Osteocyte (in vitro differentiated cells): ENCODE measurements at places on chromosomes 1 and 21. TPM values are rescaled to one million over a fixed set of nuclear protein-coding genes. Genes with fewer than 3 reads are reported as not detected.

ATP1A4 gene
- not detected in 2 replicates for total RNA-seq

RXFP4 gene
- not detected in 2 replicates for total RNA-seq

BROX gene
- total RNA-seq = 41.4 and 45.1 TPM in 2 replicates

THEMIS2 gene
- 3.7 and 4.0 TPM in 2 replicates for total RNA-seq

GOLPH3L gene
- total RNA-seq = 26.6 and 27.4 TPM in 2 replicates

DNA sequence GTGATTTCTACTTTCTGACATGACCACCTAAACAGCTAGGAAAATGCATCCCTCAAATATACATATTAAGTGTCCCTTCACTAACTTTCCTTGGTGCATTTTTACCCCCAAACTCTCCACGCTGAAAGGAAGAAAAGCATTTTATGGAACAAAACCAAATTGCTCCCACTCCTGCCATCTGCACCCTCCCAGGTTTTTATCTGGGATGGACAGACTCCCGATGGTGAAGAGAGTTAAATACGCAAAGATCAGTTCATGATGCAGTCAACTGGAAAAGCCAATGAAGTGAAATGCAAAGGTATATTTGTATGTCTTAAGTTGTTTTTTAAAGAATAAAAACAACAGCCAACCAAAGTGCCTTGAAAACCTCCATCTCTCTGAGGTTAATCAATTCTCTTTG, 2.7 kb downstream of the DSTYK start:
- H3K4me3 ChIP-seq = no peak overlapping the region
- H3K4me1 ChIP-seq = peaks cover 19% of the 10 kb centered on the region
- H3K27ac ChIP-seq = no peak overlapping the region
- no peaks in the 10 kb centered on the region for H3K27me3 ChIP-seq

DNA sequence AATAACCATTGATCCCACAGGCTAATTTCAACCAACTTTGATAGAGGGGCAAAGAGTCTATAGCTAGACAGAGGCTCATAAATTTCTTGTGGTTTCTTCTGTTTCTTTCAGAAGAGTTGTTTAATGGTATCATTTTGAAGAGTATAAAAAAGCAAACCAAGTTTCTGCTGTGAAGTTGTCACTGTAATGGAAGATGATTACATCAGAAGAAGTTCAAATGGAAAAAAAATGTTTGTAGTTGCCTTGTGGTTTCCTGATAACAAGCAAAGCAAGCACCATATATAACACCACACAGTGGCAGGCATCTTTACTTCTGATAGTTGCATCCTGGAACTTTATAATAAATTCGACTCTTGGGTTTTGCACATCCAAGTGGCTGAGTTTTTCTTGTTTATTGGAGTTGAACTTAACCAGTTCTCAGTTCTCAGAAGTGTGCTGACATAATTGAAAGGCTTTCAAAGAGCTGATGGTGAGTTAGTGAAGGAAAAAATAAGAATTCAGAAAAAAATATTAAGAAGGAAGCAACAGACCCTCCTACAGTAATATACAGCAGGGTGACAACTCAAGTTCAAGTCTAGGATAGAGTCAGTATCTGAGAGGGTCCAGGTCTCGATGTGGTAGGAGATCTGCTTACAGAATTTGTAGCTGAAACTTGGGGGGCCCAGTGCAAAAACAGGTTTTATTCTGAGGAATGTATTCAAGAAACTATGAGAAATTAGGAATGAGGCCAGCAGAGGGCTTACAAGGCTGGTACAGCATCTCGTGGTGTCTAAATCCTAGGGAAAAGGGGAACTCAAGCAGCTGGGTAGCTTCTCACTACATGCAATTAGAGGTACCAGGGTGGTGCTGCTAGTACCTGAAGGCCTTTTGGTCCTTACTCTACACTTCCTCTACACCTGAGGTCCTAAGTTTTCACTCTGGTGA, 123.5 kb downstream of the CRB1 start:
- H3K36me3 ChIP-seq = no peaks in the 10 kb centered on the region
- DNase-seq = no peak
- H3K4me3 ChIP-seq = no peak overlapping the region
- peaks cover 24% of the 10 kb centered on the region for H3K27me3 ChIP-seq

DNA sequence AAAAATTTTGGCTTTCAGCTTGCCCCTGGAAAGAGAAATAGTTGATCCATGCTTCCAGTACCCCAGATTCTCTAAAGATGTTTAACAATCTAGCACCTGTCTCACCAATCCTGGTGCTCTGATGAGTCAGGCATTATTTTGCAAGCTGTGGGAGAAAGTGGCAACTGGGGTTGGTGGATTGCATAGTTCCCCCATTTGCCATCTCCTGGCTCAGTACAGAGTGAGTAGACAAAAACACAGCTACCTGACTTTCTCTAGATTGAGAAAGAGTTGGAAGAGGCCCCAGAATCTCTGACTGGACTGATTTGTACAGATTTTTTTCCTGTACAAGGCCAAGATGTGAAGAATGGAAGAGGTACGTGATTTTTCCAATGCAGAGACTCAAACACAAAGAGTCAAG, 75.1 kb upstream of the NEGR1 start:
- no peak overlapping the region for H3K27ac ChIP-seq
- no peaks in the 10 kb centered on the region for H3K36me3 ChIP-seq
- no peaks in the 10 kb centered on the region for H3K4me1 ChIP-seq
- no peak overlapping the region for H3K4me3 ChIP-seq

GRCh38 chr1:25247829-25248754, 838 bp upstream of the RSRP1 start:
- peaks cover 35% of the 10 kb centered on the region for H3K4me1 ChIP-seq
- peaks cover 30% of the 10 kb centered on the region for H3K36me3 ChIP-seq
- no peaks in the 10 kb centered on the region for H3K27me3 ChIP-seq
- H3K4me3 ChIP-seq = peak overlapping the region; percentile 91
- DNase-seq = no peak
- peak overlapping the region; percentile 98 for H3K27ac ChIP-seq

DNA sequence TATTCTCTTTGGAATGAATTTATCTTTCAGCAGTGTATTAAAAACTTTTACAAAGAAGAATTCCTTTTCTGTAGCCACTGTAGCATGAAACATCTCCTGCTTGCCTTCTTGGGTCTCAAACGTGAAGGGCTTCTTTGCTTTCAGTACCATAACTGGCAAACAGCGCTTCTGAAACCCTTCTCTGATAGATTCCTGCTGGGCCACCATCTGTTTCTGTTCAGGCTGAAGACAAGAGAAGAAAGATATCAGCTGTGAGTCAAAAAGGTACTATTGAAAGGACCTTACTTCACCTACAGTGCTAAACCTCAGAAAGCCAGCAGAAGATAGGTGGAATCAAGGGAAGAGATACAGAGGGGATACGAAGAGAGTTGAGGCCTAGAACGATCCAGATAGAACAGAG, 10.5 kb downstream of the AIM2 start:
- no peaks in the 10 kb centered on the region for H3K4me1 ChIP-seq
- H3K27ac ChIP-seq = no peak overlapping the region
- H3K4me3 ChIP-seq = no peak overlapping the region
- no peak for DNase-seq

GRCh38 chr1:51988254-51988653, 2.2 kb downstream of the RAB3B start:
- no peak for DNase-seq
- peaks cover 12% of the 10 kb centered on the region for H3K4me1 ChIP-seq
- H3K4me3 ChIP-seq = no peak overlapping the region
- H3K36me3 ChIP-seq = no peaks in the 10 kb centered on the region

DNA sequence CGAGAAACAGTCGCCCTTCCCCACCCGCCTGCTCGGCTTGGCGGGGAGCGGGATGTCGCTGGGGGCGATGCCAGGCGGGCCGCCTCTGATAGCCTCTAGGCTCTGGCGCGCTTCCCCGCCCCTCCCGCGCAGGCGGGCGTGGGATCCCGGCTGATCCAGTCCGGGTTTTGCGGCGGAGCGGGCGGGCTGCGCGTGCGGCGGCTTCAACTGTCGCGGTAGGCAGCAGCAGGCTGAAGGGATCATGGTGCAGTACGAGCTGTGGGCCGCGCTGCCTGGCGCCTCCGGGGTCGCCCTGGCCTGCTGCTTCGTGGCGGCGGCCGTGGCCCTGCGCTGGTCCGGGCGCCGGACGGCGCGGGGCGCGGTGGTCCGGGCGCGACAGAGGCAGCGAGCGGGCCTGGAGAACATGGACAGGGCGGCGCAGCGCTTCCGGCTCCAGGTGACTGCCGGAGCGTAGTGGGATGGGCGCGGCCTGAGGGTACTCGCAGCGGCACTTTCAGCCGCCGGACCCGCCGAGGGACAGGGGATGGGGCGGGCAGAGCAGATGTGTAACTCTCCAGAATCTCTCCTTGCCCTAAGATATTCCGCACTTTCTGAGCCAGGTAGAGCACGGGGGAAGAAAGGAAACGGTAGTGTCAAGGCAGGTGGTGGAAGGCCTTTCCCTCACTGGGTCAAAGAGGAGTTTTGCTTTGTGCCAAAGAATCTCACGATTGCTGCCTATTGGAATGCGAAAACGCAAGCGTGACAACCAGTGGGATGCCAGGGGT, at the start of gene FAAH:
Gene FAAH, plus strand, starts transcription at position 210 of the 764 bp plus-strand sequence. Its CDS starts 32 bp downstream, at position 242.
- peak within 1 kb of the TSS; percentile 77 for H3K4me3 ChIP-seq
- DNase-seq = peak; percentile 90
- peaks cover 8% of the 10 kb centered on the region for H3K4me1 ChIP-seq
- no peak within 1 kb of the TSS for H3K27ac ChIP-seq
- H3K27me3 ChIP-seq = peaks cover 42% of the 10 kb centered on the region

GRCh38 chr21:16028142-16028541, 298.4 kb downstream of the USP25 start:
- H3K27ac ChIP-seq = no peak overlapping the region
- DNase-seq = no peak
- no peaks in the 10 kb centered on the region for H3K27me3 ChIP-seq
- no peaks in the 10 kb centered on the region for H3K4me1 ChIP-seq
- H3K36me3 ChIP-seq = no peaks in the 10 kb centered on the region

GRCh38 chr1:174998569-174999215, 1.1 kb upstream of the CACYBP start:
- no peaks in the 10 kb centered on the region for H3K36me3 ChIP-seq
- H3K27me3 ChIP-seq = no peaks in the 10 kb centered on the region
- peaks cover 42% of the 10 kb centered on the region for H3K4me1 ChIP-seq
- no peak overlapping the region for H3K27ac ChIP-seq

GRCh38 chr1:204742676-204743251, 57.2 kb upstream of the LRRN2 start:
- H3K4me1 ChIP-seq = no peaks in the 10 kb centered on the region
- H3K36me3 ChIP-seq = no peaks in the 10 kb centered on the region
- no peak overlapping the region for H3K4me3 ChIP-seq
- peak; percentile 72 for DNase-seq
- peaks cover 47% of the 10 kb centered on the region for H3K27me3 ChIP-seq
- H3K27ac ChIP-seq = no peak overlapping the region

DNA sequence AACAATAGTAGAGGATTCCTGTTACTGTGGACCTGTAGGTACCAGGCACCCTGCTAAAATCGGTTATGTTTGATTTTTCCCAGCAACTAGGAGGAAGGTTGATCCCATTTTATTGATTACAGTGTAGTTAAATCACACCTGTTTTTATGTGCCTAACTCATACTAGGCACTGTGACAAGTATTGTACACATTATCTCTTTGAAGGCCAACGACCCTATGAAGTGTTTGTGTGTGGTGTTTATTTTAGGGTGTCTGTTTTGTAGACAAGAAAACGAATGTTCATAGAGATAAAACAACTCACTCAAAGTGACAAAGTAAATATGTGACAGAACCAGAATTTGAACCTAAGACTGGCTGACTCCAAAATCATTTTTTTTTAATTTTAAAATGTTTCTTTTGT, 49.5 kb downstream of the FGGY start:
- no peak for DNase-seq
- H3K27me3 ChIP-seq = no peaks in the 10 kb centered on the region
- H3K4me3 ChIP-seq = no peak overlapping the region

DNA sequence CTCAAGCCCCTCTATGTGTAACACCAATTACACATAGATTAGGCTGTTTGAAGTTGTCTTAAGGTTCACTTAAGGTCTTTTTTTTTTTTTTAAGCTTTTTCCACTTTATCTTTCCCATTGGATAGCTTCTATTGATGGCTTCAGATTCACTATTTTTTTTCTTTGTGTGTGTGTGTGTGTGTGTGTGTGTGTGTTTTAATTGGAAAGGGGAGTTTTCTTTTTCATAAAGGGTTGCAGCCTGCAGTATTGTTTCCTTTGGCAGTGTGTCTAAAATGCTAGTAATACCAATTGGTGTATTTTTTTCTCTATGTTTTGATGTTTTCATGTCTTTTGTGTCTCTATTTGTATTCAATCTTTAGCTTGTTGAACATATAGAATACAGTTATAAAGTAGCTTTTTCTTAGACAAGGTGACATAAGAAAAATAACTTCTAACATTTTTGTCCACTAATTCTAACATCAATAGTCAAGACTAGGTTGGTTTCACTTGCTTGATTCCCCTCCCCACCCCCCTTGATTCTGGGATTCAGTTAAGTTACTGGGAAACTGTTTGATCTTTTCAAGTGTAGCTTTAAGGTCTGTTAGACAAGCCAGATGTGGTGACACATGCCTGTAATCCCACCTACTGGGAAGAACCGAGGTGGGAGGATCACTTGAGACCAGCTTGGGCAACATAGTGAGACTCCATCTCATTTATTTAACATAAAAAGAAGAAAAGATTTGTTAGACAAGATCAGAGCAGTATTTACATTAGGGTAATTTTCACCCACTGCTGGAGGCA, 21.4 kb downstream of the PRRC2C start:
- peaks cover 3% of the 10 kb centered on the region for H3K36me3 ChIP-seq
- peaks cover 44% of the 10 kb centered on the region for H3K4me1 ChIP-seq
- DNase-seq = no peak
- H3K4me3 ChIP-seq = no peak overlapping the region
- peak overlapping the region; percentile 48 for H3K27ac ChIP-seq
- no peaks in the 10 kb centered on the region for H3K27me3 ChIP-seq

DNA sequence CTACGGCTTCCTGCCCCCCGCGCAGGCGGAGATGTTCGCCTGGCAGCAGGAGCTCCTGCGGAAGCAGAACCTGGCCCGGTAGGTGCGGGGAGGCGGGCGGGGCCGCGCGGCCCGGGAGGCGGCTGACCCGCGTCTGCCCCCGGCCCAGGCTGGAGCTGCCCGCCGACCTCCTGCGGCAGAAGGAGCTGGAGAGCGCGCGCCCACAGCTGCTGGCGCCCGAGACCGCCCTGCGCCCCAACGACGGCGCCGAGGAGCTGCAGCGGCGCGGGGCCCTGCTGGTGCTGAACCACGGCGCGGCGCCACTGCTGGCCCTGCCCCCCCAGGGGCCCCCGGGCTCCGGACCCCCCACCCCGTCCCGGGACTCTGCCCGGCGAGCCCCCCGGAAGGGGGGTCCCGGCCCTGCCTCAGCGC, 16.6 kb downstream of the NOC2L start:
- peaks cover 12% of the 10 kb centered on the region for H3K36me3 ChIP-seq
- H3K27me3 ChIP-seq = no peaks in the 10 kb centered on the region
- H3K4me3 ChIP-seq = no peak overlapping the region

- no peak overlapping the region for H3K4me3 ChIP-seq
- H3K27me3 ChIP-seq = no peaks in the 10 kb centered on the region
- no peaks in the 10 kb centered on the region for H3K4me1 ChIP-seq
- DNase-seq = no peak
- no peak overlapping the region for H3K27ac ChIP-seq
Measured at GRCh38 chr1:13860031-13860430, 160.0 kb downstream of the PRDM2 start.

- no peak for DNase-seq
- H3K4me1 ChIP-seq = no peaks in the 10 kb centered on the region
- H3K27me3 ChIP-seq = peaks cover 22% of the 10 kb centered on the region
- no peak overlapping the region for H3K27ac ChIP-seq
- no peaks in the 10 kb centered on the region for H3K36me3 ChIP-seq
- H3K4me3 ChIP-seq = no peak overlapping the region
Measured at GRCh38 chr1:155158991-155159390, 14.1 kb downstream of the KRTCAP2 start.
